ENCODE measurements at places on chromosomes 16 and 17.

GRCh38 chr16:11010575-11011221 is 66.3 kb downstream of the CLEC16A start:
- no peak for DNase-seq

DNA sequence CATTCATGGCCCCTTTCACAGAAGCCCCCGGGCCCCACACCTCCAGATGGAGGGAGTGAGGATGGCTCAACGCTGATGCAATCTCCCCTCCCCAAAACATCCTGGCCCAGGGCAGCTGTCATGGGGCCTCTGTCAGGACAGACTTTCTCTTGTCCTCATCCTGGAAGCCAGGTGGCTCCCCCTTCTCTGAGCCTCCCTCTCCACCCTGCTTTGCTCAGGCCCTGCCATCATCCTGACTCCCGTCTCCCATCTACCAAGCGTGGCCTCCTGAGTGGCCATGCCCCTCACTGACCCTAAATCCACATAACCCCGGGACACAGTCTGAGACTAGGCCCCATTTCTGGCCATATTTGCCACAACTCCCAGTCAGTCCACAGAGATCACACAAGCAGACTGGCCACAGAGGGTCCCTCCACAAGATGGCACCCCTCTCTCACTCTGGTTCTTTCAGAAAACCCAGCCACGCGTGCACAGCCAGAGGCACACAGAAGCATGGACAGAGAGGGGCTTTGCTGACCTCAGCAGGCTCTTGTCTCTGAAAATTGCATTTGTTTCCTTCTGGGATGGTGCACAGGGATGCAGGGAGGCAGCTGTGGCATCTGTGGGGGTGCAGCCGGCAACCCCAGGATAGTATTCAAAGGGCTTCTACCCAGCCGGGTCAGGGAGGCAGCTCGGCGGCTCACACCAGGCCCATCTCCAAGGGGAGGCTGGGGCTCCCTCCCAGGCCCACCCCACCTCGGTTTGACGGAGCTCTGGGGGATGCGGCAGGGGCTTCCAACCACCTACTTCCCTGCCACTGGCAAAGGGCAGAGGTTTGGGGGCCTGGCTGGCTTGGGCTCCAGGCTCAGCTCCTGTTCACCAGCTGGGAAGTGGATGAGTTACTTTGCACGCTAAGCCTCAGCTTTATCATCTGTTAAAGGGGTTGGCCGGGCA is 16.9 kb downstream of the DOC2B start:
- DNase-seq, result peak; percentile 56

- DNase-seq, result no peak
These were observed 24.2 kb downstream of the ORC6 start for GRCh38 chr16:46713634-46714033.

DNA sequence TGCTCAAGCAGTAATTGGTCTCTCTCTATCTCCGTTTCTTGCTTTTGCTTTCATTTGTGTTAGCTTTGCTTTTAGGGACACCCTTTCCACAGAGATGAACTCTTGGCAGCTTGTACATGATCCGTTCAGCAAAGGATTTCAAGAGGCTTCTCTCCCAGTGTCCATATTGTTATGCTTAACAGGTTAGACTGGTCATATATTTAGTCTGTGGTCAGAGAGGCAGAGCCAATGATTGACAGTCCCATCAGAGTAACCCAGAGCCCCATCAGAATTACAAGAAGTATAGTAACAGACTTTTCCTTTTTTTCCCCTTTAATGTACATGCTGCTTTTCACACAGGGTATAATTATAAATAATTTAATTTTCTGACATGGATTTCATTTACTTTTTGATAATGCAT is 34.4 kb downstream of the GDPD1 start:
- DNase-seq, result no peak

DNA sequence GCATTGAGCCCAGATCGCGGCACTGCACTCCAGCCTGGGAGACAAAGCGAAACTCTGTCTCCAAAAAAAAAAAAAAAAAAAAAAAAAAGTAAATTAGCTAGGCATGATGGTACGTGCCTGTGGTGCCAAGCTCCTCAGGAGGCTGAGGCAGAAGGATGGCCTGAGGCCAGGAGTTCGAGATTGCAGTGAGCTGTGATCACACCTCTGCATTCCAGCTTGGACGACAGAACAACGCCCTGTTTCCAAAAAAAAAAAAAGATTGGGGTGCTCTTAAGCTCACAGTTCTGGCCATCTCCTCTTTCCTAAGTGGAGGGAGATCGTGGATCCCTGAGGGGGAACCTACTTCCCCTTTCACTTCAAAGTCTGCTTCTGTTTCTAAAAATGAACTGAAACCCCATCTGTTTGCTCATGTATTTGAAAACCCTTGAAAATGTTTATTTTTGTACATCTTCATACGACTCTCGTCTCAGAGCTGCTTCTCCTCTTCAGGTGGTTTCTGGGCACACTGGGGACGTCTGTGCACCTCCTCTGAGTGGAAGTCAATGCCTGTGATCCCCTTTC is 138.8 kb downstream of the PRKCA start:
- no peak for DNase-seq

GRCh38 chr17:60091109-60091508 is 12.4 kb upstream of the HEATR6 start:
- DNase-seq, result no peak

GRCh38 chr16:53949715-53950410 is 245.9 kb downstream of the FTO start:
- DNase-seq, result no peak

- DNase-seq, result no peak
These were observed 380.3 kb upstream of the MAF start for GRCh38 chr16:79980650-79981521.

DNA sequence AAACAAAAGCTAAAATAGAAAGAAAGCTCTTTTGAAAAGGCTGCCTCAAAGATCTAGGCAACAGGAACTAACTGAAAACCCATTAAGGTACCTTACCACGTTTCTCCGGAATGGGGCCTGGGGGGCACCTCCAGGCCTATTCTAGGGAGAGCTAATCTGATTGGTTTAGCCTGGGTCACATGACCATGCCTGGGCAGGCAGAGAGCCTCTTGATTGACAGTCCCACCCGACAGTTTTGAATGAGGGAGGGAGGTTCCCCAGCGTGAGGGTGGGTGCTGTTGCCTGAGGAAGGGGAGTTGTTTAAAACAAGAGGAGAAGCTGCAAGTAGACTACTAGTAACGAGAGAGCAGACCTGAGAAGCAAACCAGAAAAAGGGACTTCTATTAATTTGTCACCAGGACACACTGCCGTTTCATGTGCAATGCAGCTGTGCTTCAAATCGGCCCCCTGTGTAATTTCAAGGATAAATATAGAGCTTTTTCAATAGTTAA is 143.4 kb upstream of the HS3ST2 start:
- no peak for DNase-seq

DNA sequence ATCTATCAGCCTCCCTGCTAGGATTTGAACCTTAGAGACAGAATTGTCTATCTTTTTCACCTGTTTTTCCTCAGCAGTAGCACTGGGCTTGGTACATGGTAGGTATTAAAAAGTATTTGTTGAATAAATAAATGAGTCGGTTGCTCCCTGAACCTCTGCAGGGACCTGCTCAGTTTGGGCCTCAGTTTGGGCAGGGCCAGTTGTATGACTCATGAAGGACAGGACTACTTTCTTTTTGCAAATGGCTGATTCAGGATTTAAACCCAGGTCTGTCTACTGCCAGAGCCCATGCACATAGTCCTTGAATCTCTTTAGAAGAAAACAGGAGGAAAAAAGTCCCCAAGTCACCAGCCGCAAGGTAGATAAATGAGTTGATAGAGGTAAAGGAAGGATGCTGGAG is 3.1 kb downstream of the MMP2 start:
- no peak for DNase-seq

- no peak for DNase-seq
These were observed 4.9 kb downstream of the OR4D1 start for GRCh38 chr17:58153046-58153445.

DNA sequence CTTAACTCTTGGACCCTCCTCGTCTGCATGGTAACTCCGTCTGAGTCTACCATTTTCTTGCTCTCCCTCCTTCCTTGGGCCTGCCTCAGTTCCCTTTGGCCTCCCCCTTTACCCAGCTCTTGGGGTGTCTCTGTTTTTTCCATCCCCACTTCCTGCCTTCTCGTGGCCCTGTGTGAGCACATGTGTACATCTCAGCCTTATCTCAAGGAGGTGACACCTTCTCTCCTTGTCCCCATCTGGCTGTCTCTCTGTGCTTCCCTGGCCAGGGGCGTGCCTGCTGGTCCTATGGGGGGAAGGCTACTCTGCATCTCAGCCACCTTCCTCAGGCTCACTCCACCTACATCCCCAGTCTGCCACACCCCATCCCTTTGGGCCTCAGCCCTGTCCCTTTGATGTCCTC is 6.6 kb downstream of the CTF1 start:
- DNase-seq, result no peak

GRCh38 chr17:68576811-68577496 is 24.2 kb downstream of the FAM20A start:
- peak; percentile 58 for DNase-seq

GRCh38 chr17:45241328-45242028 is 19.8 kb downstream of the FMNL1 start:
- DNase-seq, result no peak

DNA sequence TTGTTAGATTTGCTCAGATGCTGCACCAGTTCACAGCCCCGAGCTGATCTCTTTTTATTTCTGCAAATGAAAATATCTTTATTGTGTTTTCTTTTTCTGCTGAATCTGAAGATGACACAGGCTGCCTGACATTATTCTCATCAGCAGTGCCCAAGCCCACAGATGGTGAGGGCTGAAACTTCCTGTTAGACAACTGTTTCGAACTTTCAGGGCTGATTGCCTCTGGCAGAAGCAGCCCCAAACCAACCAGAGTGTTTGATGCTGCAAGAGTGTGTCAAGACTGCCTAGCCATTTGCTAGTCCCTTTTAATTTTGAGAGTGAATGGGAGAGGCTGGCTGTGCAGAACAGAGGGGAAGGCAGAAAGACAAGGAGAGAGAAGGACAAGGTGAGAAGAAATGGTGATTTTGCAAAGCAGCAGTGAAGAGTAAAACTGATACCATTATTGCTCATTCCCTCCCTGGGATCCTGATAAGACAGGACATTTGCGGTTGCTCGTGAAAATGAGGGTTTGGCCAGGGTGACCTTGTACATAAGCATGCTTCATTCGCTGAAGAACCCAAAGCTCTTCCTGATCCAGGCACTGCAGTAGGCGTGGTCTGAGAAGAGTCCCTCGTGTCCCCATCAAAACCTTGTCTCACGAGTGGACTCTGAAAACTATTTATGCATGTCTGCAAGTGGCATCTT is 77.2 kb downstream of the TMEM114 start:
- DNase-seq, result no peak

DNA sequence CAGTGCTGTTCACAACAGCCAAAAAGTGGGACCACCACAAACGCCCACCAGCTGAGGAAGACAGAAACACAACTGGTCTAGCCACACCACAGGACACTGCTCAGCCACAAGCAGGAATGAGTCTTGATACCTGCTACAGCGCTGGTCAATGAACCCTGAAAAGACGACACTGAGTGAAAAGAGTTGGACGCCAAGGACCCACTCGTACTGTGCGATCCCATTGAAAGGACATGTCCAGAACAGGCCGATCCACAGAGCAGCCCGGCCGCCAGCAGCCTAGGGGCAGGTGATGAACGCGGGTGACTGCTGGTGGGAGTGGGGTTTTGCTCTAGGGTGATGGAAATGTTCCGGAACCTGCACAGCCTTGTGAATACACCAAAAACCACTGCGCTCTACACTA is 10.6 kb upstream of the SLC38A8 start:
- peak; percentile 0 for DNase-seq

- no peak for DNase-seq
These were observed 355.4 kb upstream of the SOX9 start for GRCh38 chr17:71765437-71765836.

DNA sequence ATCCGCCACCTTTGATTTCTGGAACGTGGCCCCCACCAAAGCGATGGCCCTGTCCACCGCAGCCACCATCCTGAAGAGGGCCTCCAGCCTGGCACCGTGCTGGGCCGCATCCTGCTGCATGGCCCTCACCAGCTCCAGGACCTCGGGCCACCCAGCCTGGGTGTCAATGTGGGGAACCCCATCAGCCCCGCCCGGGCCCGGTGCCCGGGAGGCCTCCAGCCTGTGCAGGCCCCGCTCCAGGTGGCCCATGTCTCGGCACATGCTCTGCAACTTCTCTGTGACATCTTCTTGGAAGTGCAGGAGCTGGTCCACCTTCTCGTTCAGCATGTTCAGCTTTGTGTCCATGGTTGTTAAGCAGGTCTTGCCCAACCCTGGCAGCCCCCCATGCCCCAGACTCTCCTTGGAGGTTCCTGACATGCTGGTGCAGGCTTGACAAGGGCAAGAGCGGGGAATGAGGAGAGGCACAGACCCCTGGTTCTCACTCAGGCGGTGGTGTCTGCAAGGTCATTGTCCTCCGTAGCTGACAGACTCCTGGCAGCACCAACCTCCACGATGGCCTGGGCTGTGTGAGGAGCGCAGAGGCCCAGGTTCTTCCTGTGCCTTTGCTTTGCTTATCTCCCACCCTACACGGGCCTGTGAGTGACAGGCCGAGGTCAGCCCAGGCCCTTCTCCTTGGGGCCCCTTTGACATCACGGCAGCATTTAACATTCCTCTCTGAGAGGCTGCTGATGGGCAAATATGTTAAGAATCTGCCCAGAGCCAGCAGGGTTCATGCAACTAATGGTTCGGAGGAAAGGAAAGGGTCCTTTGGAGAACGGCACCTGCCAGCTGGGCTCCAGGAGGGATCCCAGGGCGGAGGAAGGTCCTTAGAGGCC is at the start of gene MYLK3:
MYLK3 (minus strand) TSS at position 568 of the 875 bp plus-strand sequence; CDS start at position 417, 151 bp downstream.
- no peak for DNase-seq

GRCh38 chr17:43353393-43353792 is 45.4 kb upstream of the ARL4D start:
- DNase-seq, result no peak

GRCh38 chr16:25411396-25412081 is 153.9 kb upstream of the ZKSCAN2 start:
- DNase-seq, result no peak

DNA sequence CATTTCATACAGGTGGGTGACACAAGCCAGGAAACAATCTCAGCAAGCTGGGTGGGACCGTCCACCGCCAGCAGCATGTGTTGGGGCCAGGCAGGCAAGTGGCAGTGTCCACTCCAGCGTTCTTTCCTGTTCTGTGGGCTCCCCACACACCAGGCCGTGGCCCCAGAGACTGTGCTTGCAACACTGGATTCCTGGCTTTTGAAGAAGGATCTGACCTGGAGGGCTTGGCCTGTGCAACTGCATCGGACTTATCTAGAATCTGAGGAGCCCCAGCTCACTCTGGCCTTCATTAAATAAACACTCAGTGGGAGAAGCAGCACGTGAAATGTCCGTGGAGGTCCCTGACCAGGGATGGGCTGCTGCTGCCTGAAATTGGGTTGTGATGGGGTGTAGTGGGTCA is 3.2 kb downstream of the KSR1 start:
- DNase-seq, result no peak

DNA sequence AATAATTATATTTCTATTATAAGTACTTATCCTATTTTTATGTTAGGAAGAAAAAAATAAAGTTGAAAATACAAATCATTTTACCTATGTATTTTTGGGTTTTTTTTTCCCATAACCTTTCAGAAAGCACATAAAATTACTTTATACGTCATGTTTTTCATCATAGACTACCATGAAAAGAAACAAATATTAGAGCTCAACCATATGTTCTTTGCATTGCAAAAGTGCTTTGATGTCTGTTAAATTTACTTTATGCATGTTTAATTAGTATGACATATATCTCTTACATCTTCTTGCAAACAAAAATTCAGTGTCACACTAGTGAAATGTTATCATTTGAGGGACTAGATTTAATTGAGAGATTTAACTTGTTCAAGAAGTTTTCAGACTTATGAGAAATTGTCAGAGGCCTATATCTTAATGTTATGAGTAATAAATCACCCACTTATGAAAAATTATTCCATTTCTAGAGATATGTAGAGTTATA is 24.0 kb downstream of the BRIP1 start:
- DNase-seq, result no peak
